Activated T-cell treated with anti-CD3 and anti-CD28 coated beads for 1 hour (primary cell): ENCODE measurements at places on chromosomes 5 and 9.

GRCh38 chr5:115431116-115431515 lies 113.5 kb downstream of the FEM1C start:
- no peak for DNase-seq

- DNase-seq, result no peak
Measured at GRCh38 chr5:56981548-56982315, 29.8 kb upstream of the MIER3 start.

GRCh38 chr5:125269926-125270325 lies 523.5 kb upstream of the ZNF608 start:
- DNase-seq, result no peak

DNA sequence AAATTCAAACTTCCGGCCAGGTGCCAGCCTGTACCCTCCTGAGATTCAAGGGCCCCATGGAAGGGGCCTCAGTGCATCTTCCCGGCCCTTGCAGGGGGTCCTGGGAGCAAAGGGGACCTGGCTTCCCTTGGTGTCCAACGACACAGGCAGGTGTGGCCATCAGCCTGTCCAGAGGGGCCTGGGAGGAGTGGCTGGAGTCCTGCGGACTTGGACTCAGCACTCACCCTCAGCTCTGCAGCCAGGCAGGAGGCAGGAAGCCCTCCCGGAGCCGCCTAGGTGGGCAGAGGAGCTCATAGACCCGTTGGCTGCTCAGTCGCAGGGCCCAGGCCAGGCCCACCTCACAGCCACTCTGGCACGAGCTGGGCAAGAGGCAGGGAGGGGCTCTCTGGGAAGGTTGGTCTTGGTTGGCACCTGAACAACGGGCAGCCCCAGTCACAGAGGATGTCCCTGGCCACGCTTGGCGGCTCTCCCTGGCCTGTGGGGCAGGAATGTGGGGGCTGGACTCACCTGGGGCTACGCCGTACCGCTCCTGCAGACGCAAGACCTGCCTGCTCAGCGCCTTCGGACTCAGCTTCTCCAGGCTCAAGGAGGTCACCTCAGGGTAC lies 53.8 kb upstream of the NRARP start:
- no peak for DNase-seq

DNA sequence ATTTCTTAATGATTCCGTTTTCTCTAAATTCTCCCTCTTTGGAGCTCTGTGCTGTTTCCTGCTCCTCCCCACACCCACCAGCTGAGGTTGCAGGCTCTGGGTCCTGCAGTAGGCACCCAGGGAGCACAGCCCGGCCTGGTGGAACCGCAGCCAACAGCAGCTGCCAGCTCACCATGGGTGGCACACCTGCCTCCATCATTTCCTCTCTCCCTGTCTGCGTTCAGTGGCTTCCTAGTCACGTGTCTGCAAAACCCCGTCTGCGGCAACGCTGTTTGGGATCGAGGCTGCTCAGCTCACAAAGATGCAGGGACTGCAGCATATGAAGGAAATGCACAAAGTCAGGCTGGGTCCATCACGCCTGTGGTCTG lies 367.8 kb downstream of the IRX2 start:
- DNase-seq, result no peak

GRCh38 chr5:8726383-8727036 lies 819.4 kb downstream of the SEMA5A start:
- no peak for DNase-seq

DNA sequence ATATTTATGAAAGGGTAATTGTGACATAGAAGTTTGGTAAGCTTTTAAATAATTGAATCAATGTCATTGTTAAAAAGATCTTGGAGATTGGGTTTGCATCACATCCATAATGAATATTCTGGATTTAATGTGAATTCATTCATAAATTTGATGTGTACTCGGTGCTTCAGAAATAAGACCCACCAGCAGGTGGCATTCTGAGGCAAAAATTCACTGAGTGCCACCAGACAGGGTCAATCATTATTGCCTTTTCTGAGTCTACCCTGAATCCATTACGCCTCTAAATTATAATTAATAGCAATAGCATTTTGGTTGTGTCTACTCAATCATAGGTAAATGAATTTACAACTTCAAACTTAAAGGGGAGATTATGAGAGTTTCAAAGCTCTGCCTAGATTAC lies 1.0 kb downstream of the TRPC7 start:
- no peak for DNase-seq

DNA sequence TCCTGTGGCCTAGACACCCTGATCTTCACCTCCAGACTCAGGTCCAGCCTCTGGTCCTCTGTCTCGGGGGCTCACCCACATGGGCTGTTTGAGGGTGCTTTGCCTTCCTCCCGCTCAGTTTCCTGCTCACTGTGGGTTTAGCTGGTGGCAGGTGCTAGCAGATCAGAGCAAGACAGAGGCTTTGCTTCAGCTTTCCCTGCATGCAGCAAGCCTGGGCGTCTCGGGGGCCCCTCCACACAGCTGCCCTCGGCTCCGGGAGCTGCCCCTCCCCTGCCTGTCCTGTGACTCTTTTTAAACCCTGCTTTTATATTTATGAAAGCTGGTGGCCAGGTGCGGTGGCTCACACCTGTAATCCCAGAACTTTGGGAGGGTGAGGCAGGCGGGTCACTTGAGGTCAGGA lies 14.6 kb downstream of the MRPL36 start:
- DNase-seq, result no peak

- no peak for DNase-seq
Measured at GRCh38 chr5:128493657-128494329, 44.3 kb downstream of the FBN2 start.

DNA sequence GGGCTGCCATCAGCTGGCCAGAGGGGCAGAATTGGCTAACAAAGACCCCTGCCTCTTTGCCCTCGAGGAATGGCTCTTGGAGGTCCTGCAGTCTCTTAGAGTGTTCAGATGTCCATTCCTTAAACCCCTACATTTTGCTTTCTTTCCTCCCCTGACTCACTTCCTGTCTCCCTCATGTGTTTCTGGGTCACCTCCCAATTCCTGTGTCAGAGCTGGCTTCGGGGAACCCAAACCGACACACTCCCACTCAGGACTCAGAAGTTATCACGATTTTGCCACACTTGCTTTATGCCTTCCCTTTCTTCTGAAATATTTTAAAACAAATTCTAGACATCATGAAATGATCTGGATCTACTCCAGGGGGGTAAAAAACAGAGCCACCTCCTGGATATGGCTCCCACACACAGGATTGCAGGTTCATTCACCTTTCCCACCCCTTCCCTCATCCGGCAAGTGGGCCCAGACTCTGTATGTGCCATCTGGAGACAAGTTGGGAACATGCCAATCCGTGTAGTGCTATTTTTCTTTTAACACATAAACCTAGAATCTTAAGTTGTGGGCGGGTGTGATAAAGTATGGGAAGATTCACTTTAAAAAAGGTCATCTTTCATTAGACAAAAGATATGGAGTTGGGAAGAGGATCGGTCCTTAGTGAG lies 145.7 kb downstream of the NXNL2 start:
- DNase-seq, result no peak

DNA sequence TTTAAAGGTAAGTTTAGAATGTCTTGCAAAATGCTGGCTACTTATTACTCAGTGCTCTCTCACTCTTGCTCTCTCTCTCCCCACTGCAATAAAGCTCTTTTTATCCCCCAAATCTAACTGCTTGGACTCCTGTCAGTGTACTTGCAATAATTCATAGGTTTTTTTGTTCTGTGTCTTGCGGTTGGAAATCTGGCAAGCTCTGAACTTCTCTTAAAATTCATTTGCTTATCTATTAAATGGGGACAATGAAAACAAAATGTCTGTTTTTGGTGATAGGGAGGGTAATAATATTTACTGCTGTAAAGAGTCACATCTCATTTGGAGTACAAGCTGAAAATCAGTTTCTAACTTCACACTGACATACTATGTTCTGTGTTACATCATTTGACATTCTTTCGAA lies 18.7 kb upstream of the OR13D1 start:
- no peak for DNase-seq

GRCh38 chr9:126701813-126702140 lies 88.0 kb downstream of the LMX1B start:
- DNase-seq, result no peak

GRCh38 chr5:180101451-180102105 lies 30.0 kb upstream of the RNF130 start:
- no peak for DNase-seq

DNA sequence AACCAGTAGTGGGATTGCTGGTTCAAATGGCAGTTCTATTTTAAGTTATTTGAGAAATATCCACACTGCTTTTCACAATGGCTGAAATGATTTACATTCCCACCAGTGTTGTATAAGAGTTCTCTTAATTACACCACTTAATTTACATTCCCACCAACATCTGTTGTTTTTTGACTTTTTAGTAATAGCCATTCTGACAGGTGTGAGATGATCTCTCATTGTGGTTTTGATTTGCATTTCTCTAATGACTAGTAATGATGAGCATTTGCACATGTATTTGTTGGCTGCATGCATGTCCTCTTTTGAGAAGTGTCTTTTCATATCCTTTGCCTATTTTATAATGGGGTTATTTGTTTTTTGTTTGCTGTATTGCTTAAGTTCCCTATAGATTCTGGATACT lies 688.3 kb downstream of the PRR16 start:
- DNase-seq, result no peak

- DNase-seq, result no peak
Measured at GRCh38 chr5:14212838-14213237, 69.7 kb downstream of the TRIO start.

GRCh38 chr9:3391414-3391813 lies 134.4 kb downstream of the RFX3 start:
- DNase-seq, result no peak
